ENCODE measurements at places on chromosomes 1 and 21.
A peak's percentile ranks its signal among the peaks of the same experiment; 100 is the strongest.

GRCh38 chr1:224294775-224295174, 35.2 kb downstream of the NVL start:
- no peak for DNase-seq

- no peak for DNase-seq
Observed at GRCh38 chr21:42855171-42855936, 24.0 kb downstream of the WDR4 start.

DNA sequence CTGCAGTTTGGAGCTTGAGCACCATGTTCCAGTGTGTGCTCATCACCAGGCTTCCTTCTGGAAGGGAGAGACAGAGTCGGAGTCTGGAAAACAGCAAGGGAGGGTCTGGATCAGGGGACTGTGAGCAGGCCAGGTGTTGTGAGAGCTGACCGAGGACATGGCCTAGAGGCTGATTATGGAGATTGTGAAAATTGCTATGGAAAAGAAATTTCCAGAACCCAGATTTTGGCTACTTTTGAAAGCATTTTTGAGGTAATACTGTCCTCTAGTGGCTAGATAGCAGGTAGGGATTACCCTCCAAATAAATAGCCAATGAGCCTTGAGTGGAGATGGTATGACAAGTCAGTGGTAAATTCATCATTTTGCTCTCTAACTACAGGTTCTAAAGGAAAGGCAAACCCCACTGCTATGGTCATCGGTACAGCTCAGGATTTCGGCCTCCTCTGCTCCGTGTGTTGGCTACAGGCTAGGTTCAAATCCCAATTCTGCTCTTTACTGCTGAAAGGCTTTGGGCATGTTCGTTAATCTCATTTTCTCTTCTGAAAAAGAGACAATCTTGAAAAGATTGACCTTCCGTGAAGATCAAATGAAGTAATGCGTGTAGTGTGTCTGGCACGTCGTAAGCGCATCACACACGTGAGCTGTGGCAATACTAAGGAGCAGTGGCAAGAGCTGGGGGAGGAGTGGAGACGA, 1.0 kb upstream of the HAO2 start:
- DNase-seq, result no peak

GRCh38 chr1:223662943-223663342, 2.6 kb downstream of the CAPN8 start:
- DNase-seq, result no peak

DNA sequence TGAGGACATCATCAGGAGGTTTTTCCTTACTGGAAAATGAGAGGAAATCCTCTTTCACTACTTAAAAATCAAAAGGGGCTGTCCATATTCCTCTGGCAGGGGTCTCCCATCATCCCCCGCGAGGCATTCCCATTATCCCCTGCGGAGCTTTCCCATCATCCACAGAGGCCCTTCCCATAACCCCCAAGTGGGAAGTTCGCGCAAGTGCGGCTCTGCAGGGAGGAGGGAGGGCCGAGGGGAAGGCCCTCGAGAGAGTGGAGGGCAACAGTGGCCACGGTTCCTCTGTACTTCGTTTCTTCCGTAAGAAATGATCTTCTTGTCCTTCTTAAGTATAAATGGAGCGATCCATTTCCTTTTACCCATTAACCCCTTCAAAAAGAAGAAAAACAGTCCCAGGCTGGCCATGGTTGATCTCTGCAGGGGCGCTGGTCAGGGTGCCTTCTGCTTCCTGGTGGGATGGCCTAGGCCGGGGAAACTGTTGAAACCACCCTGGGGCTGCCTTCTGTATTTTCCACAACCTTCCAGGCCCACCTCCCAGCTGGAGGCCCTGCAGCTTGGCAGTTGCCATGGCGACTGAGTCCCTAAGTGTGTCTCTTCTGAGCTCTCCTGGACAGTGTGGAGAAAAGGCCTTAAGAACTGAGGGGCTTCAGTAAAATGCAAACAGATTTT, 3.6 kb upstream of the RSPH1 start:
- no peak for DNase-seq

- no peak for DNase-seq
Observed at GRCh38 chr1:171219346-171220080, 28.8 kb upstream of the FMO1 start.

DNA sequence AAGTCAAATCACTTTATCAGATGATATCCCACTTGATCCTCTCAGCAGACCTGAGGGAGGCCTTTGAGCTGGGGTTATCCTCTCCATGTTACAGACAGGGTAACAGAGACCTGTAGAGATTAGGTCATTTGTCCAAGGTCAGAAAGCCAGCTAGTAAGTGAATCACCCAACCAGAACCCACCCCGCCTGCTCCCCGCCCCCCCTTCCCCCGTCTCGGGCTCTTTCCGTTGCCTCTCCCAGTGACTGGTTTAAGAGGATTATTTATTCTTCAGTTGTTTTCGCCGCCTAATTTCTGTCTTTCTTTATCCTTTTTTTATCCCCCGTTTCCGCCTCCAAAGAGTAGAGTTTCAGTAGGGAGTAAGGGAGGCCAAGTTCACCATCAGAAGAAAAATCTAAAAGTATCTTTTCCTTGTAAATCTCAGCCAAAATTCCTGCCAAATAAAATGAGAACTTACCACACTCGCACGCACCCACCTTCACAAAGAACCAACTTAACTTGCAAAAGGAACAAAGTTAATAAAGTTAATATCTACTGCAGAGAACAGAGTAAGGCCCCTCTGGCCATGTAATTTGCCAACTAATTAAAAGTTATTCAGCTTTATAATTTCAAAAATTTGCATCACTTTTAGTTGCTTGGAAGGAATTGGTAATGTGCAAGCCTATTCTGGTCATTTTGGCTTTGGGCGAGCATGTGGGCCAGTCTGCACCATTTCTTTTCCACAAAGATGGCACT, 76.8 kb upstream of the TRABD2B start:
- no peak for DNase-seq

DNA sequence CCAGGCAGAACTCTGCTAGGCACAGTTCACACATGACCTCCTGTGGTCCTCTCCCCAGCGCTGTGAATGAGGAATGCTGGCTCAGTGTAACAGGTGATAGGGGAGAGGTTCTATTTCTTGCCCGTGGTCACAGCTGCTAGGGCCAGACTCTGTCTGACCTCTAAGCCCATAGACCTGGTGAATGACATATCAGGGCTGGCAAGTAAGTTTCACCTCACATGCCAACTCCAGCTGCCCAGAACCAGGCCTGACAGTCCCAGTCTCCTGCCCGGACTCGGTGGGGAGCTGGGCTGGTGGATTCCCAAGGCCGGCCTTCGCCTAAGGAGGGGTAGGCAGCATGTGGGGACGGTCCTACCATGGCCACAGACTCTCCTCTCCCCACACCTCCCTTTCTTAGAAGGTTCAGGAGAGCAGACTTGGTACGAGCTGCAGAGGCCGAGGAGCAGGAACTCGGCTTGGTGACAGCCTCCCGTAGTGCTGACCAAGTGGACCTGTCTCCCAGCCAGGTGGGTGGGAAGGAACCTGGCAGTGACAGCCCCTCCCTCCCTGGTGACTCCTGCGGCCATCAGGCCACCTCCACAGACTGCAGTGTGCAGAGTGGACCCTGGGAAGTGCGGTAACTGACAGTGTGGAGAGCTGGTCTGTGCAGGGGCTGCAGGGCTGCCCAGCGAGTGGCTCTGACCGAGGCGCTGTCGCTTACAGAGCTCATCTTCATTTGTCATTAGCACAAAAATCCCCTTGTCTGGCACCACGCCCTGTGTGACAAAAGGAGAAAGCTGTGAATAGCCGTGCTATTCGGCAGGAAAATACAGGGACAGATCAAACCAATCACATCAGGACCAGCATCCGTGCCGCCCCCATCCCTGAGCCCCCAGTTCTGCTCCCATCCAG, 74.6 kb downstream of the SCCPDH start:
- DNase-seq, result no peak

GRCh38 chr1:92909321-92909720, 51.9 kb downstream of the DIPK1A start:
- DNase-seq, result no peak

GRCh38 chr21:45363921-45364467, 41.0 kb upstream of the COL18A1 start:
- DNase-seq, result no peak

DNA sequence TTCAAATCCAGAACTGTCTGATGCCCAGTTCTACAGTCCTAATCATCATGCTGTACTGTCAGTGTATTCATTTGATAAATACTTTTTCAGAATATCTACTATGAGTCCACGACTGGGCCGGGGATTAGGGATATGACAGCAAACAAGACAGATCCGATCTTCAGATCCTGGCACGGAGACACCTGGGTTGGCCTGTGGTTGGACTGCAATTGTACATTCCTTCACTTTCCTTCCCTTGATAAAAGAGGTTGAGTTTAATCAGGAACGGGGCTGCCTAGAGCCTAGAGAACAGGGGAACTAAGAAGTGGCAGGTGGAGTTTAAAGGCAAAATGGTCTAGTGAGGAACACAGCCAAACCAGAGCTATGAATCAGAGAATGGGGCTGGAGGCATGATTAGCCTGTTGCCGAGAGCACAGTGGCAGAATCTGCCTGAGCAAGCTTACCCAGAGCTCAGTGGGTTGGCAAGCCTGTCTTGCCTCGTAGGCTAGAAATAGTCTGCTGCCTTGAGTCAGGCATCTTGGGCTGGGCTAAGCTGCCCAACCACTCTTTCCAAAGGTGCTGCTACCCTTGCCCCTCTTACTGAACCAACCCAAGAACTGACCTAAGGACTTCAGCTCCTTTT, 38.1 kb upstream of the PTCH2 start:
- DNase-seq, result no peak

DNA sequence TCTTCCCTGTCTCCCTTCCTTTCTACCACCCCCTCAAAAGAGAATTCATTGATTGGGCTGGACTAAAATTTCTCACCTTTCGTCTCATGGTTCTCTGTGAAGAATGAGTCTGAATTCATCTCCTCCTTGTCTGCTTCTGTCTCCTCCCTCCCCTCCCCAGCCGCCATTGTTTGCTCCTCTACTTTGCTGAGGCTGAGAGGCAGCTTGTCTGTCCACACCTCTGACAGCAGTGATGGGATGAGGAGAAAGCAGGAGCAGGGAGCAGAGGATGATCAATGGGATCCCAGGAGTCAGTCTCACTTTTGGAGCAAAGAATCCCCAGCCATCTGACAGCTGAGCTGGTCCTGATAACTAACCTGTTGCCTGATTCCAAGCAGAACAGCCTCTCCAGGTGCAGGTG, 2.5 kb downstream of the ILDR2 start:
- DNase-seq, result no peak

DNA sequence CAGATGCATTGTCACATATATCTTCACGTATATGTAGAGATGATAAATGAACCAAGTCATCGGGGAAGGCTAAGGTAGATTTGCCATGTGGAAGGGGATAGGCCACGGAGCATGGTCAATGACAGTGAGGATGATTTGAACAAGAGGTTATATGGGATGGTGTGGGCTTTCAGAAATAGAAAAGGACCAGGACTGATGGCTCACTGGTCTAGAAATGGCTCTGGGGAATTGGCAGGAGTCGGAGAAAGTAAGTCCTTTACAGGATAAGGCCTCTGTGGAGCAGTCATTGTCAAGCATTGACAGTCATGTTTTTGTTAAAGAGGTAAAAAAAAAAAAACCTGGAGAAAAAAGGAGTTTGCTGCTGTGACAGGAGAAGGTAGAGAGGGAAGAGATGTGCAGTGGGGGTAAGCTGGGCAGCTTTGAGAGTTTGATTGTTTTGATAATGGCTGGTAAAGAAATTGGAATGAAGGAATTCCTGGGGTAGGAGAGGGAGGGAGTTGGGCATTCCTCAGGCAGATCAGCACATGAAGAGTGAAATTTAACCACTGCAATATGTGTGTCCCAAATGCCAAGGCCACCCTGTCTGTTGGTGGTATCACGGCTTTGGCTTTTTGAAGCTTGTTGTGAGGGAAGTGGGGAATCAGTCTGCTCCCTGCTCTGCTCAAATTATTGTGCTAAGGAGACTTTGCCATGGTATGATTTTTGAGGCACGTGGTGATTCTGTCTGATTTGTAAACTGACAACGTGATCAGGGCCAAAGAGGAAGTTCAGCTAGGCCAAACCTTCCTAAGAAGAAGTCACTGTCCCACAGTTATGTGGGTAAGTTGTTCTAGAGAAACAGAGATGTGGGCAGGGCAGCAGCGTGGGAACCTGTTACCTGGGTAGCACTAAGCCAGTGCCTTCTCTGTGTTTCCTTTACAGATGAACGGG, 26.0 kb downstream of the MACF1 start:
- no peak for DNase-seq

- no peak for DNase-seq
Observed at GRCh38 chr1:236890152-236891056, 95.3 kb downstream of the MTR start.

DNA sequence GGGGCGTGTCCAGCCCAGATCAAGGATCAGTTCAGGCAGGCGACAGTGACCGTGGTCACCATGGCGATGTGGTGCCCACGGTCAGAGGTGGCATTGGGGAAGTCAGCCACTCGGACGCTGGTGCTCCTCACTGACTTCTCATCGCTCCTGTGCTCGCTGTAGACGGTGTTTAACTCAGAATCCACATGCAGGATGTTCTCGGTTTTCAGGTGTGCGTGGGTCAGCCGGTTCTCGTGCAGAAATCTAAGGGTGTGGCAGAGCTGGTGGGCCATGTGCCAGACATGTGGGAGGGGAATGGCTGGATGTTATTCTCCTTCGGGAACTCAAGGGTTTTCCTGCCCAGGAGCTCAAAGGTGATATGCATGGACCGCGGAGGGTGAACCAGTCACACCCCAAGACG, 11.7 kb downstream of the OR2AJ1 start:
- no peak for DNase-seq

GRCh38 chr1:44405031-44405797, at the start of gene RNF220:
Gene RNF220 (plus strand): TSS chr1:44405255.
- DNase-seq, result no peak

DNA sequence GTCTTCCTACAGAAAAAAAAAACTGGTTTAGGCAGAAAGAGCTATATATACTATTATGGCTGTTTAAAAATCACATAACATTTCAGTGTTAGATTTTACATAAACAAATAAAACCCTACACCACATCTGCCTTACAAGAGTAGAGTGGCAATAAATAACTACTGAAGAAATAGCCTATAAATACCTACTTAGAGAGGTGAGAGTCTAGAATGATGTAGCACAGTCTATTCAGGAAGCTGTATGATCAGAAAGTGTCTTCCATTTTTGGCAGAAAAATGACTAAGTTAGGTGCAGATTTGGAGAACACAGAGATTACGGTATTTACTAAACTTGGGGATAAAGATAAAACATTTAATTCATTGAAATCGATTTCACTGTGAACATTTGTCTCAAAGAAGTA, 75.5 kb downstream of the VAV3 start:
- no peak for DNase-seq

- DNase-seq, result peak; percentile 33
Observed at GRCh38 chr1:64948905-64949833, 17.2 kb downstream of the JAK1 start.

- DNase-seq, result no peak
Observed at GRCh38 chr1:161267321-161267720, 8.8 kb downstream of the PCP4L1 start.

DNA sequence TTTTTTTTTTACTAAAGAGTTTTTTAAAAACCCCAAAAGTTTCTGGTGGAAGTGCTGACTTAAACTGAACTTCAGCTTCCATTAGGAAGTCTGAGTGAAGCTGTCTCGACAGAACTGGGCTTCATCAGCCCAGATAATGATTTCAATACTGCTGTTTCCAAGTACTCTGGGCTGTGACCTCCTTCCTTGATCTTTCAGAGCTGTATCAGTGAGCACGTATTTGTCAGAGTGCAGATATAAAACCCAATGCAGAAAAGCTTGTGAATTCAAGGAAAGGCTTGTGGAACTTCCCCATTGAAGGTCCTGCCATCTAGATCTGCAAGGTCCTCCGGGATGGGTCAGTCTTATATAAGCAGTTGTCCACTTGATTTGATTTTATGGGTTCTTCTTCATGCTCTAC, 50.1 kb upstream of the RGS21 start:
- no peak for DNase-seq
